Activated CD4-positive, alpha-beta T cell treated with anti-CD3 and anti-CD28 coated beads, Interleukin-2, amount 10 ng/mL, durations not matched to agents 24 days and 14 days (primary cell): ENCODE measurements at places on chromosomes 3 and 15. TPM values are rescaled to one million over a fixed set of nuclear protein-coding genes. Genes with fewer than 3 reads are reported as not detected.

DNA sequence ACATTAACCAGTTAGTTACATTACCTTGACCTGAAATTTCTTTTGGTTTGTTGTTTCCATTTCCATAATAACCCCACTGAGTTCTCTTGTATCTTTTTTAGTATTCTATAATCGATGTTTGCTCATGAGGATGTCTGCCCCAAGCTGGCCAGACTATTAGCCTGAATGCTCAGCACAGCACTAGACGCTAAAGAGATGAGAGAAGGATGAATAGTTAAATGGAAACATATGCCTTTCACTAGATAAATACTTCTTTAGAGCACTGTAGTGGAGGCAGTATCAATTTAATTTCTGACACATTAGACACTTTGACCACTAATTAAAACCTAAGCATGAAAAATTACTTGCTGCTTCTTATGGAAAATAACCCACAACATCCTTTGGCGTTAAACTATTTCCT, 654.9 kb upstream of the KCNMB2 start:
- H3K36me3 ChIP-seq = no peaks in the 10 kb centered on the region
- H3K4me1 ChIP-seq = peaks cover 12% of the 10 kb centered on the region
- DNase-seq = no peak
- no peak overlapping the region for H3K4me3 ChIP-seq
- no peak overlapping the region for H3K27ac ChIP-seq
- H3K27me3 ChIP-seq = no peaks in the 10 kb centered on the region

ITGA11 gene
- total RNA-seq = 2.1 and 3.1 TPM in 2 replicates

DNA sequence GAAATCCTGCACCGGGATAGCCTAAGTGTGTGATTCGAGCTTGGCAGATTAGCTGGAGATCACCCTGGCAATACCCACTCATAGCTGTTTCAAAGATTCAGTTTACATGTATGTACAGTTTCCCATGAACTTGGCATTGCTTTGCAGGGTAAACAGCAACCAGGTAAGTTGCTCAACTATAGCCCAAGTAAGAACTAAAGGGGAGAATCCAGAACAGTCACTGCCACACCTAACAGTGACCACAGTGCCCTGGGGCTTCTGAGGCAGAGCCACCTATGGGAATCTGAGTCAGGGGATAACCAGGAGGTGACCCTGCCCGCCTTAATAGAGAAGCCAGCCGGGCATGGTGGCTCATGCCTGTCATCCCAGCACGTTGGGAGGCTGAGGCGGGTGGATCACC, 15.9 kb downstream of the CDAN1 start:
- H3K4me3 ChIP-seq = no peak overlapping the region
- DNase-seq = no peak
- no peaks in the 10 kb centered on the region for H3K4me1 ChIP-seq
- H3K36me3 ChIP-seq = peaks cover 33% of the 10 kb centered on the region

DNA sequence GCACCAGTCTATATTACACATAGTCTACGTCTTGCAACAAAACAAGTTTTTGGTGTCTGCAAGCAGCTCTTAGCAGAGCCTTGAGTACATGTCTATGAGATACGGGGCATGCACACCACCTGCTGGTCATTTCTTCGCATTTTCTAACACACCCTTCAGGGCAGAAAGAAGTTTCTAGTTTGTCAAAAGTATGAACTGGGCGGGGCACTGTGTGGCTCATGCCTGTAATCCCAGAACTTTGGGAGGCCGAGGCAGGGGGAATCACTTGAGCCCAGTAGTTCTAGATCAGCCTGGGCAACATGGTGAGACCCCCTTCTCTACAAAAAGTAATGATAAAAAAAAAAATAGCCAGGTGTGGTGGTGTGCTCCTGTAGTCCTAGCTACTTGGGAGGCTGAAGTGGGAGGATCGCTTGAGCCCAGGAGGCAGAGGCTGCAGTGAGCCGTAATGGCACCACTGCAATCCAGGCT, 64.2 kb upstream of the ARL8B start:
- no peak overlapping the region for H3K27ac ChIP-seq
- no peaks in the 10 kb centered on the region for H3K36me3 ChIP-seq
- peak overlapping the region; percentile 29 for H3K4me3 ChIP-seq
- peak; percentile 93 for DNase-seq

SNX4 gene
- 44.4 and 45.3 TPM in 2 replicates for total RNA-seq

DNA sequence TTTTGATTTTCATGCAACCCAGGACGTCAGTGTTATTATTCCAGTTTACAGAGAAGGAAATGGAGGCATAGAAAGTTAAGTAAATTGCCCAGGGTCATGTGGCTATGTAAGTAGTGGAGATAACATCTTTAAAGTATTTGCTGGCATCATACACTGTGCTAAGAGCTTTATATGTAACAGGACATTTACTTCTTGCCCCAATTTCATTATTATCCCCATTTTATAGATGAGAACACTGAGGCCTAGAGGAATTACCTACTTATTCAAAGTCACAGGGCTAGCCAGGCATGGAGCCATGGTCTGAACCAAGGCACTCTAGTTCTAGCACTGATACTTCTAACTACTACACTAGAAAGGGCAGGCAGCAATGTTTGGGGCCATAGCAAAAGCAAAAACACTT, 107.3 kb upstream of the ANKRD28 start:
- H3K27ac ChIP-seq = no peak overlapping the region
- no peaks in the 10 kb centered on the region for H3K27me3 ChIP-seq
- no peak overlapping the region for H3K4me3 ChIP-seq
- H3K36me3 ChIP-seq = no peaks in the 10 kb centered on the region

PHLDB2 gene
- 0.45 and 0.98 TPM in 2 replicates for total RNA-seq

GRCh38 chr3:133535971-133536881, 37.3 kb upstream of the CDV3 start:
- no peaks in the 10 kb centered on the region for H3K4me1 ChIP-seq
- H3K27me3 ChIP-seq = no peaks in the 10 kb centered on the region
- H3K36me3 ChIP-seq = no peaks in the 10 kb centered on the region

DNA sequence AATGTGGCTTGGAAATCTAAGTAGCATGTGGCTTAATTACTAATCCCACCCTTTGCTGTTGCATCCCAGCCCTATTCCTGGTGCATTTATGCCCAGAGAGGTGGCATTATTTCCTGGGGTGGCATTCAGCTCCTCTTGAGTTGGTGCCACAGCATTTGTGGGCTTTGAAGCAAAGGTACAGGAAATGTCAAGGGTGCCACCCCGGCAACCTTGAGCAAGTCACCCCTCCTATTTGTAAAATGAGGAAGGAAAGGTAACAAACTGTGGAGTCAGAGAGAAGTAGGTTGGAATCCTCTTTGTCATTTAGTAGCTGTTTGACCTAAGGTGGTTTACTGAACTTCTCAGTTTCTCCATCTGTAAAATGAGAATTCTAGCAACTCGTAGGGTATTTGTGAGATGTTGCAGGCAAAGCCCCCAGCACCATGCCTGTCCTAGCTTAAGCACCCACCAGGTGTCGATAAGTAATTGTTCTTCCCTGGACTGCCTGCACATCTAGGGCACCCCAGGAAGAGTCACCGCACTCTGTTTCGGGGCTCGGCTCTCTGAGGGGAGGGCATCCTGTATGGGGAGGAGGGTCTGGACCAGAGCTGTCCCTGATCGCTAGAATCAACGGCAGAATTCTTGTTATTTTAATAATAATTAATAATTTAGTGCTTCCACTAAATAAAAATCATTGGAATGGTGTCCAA, 17.1 kb downstream of the ISG20 start:
- H3K4me3 ChIP-seq = no peak overlapping the region
- H3K4me1 ChIP-seq = peaks cover 19% of the 10 kb centered on the region
- no peak overlapping the region for H3K27ac ChIP-seq
- H3K36me3 ChIP-seq = peaks cover 25% of the 10 kb centered on the region
- no peak for DNase-seq

GRCh38 chr15:64122936-64123351, 27.2 kb downstream of the SNX1 start:
- no peaks in the 10 kb centered on the region for H3K27me3 ChIP-seq
- H3K36me3 ChIP-seq = peaks cover 53% of the 10 kb centered on the region
- H3K4me1 ChIP-seq = peaks cover 3% of the 10 kb centered on the region
- no peak for DNase-seq

HTD2 gene
- 9.7 and 11.5 TPM in 2 replicates for total RNA-seq

GRCh38 chr15:66581972-66582537, 16.3 kb upstream of the LCTL start:
- peaks cover 4% of the 10 kb centered on the region for H3K27me3 ChIP-seq
- no peaks in the 10 kb centered on the region for H3K36me3 ChIP-seq
- no peak for DNase-seq
- H3K4me1 ChIP-seq = no peaks in the 10 kb centered on the region

- no peak overlapping the region for H3K4me3 ChIP-seq
- H3K27me3 ChIP-seq = no peaks in the 10 kb centered on the region
Measured at GRCh38 chr3:47370887-47371697, 9.7 kb upstream of the PTPN23 start.

- no peaks in the 10 kb centered on the region for H3K27me3 ChIP-seq
- H3K36me3 ChIP-seq = peaks cover 3% of the 10 kb centered on the region
- no peak for DNase-seq
Measured at GRCh38 chr3:52356126-52356525, 40.0 kb downstream of the DNAH1 start.

DNA sequence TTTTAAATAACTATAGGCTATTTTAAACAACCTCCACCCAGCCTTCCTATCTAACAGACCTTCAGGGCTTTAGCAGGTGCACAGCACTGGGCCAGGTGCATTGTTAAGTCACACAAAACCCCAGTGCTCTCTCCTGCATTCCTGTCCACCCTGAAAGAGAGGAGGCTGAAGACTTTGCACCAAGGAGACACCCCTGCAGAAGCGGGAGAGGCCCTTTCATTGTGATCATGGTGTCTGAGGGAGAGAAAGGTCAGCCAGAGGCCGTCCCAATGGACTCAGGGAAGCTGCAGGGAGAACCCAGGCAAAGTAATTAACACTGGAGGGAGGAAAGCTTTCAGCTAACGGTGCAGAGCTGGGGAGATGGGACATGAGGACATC, 5.2 kb downstream of the LRIG1 start:
- no peaks in the 10 kb centered on the region for H3K27me3 ChIP-seq
- H3K27ac ChIP-seq = peak overlapping the region; percentile 72
- DNase-seq = no peak
- peaks cover 80% of the 10 kb centered on the region for H3K4me1 ChIP-seq
- peaks cover 20% of the 10 kb centered on the region for H3K36me3 ChIP-seq

- H3K36me3 ChIP-seq = no peaks in the 10 kb centered on the region
- H3K4me1 ChIP-seq = no peaks in the 10 kb centered on the region
- no peak overlapping the region for H3K27ac ChIP-seq
- DNase-seq = no peak
- H3K27me3 ChIP-seq = peaks cover 5% of the 10 kb centered on the region
Measured at GRCh38 chr3:195039180-195039843, 231.6 kb downstream of the XXYLT1 start.

GRCh38 chr3:161104561-161105551, at the start of gene B3GALNT1:
TSS of gene B3GALNT1 (minus strand) at chr3:161105349. CDS start at chr3:161086754, 18,595 bp downstream.
- H3K36me3 ChIP-seq = peaks cover 1% of the 10 kb centered on the region
- peak; percentile 79 for DNase-seq
- H3K27me3 ChIP-seq = peaks cover 20% of the 10 kb centered on the region
- H3K4me1 ChIP-seq = peaks cover 15% of the 10 kb centered on the region
- peak within 1 kb of the TSS; percentile 1 for H3K27ac ChIP-seq

ZBED2 gene
- total RNA-seq = 587 and 596 TPM in 2 replicates

DNA sequence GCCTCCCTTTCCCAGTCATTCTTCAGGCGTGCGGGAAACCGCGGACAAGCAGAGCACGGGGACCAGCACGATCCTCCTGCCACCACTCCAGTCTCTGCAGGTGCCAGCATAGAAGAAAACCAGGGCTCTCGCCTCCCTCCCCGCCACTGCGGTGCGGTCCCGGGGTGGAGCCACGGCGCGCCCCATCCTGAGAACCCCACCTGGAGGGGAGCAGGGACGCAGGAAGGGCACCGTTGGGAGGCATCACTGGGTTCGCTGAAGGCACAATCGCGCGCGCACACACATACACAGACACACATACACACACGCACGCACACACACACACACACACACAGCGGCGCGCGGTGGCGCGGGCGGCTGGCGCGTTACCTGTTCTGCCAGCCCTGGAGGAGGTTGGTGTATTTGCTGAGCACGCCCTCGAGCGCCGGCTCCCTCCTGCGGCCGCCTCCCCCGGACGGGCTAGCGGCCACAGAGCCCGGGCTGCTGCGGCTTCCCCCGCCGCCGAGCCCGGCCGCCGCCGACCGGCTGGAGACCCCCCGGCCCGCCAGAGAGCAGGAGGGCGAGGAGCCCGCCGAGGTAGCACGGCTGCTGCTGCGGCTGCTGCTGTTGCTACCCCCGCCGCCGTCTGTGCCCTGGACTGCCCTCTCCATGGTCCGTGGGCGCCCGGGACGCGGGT, 394 bp downstream of the OSBPL10 start:
- H3K27ac ChIP-seq = peak overlapping the region; percentile 68
- peaks cover 28% of the 10 kb centered on the region for H3K4me1 ChIP-seq
- peaks cover 19% of the 10 kb centered on the region for H3K27me3 ChIP-seq
- peak; percentile 84 for DNase-seq
- peaks cover 12% of the 10 kb centered on the region for H3K36me3 ChIP-seq

DNA sequence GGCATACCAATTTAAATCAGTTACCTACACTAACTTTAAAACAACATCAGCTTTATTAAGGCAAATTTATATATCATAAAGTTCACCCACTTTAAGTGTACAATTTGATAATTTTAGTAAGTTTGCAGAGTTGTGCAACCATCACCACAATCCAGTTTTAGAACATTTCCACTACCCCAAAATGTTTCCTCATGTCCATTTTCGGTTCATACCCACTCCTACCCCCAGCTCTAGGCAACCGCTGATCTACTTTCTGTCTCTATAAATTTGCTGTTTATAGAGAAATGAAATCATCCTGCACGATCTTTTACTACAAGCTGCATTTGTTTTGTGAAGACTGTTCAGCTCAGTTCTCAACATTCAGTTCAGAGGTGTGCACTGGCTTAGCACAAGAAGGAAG, 31.5 kb upstream of the FAM81A start:
- H3K4me1 ChIP-seq = peaks cover 14% of the 10 kb centered on the region
- no peak overlapping the region for H3K4me3 ChIP-seq
- H3K27me3 ChIP-seq = peaks cover 17% of the 10 kb centered on the region
- H3K27ac ChIP-seq = no peak overlapping the region
- no peak for DNase-seq

DNA sequence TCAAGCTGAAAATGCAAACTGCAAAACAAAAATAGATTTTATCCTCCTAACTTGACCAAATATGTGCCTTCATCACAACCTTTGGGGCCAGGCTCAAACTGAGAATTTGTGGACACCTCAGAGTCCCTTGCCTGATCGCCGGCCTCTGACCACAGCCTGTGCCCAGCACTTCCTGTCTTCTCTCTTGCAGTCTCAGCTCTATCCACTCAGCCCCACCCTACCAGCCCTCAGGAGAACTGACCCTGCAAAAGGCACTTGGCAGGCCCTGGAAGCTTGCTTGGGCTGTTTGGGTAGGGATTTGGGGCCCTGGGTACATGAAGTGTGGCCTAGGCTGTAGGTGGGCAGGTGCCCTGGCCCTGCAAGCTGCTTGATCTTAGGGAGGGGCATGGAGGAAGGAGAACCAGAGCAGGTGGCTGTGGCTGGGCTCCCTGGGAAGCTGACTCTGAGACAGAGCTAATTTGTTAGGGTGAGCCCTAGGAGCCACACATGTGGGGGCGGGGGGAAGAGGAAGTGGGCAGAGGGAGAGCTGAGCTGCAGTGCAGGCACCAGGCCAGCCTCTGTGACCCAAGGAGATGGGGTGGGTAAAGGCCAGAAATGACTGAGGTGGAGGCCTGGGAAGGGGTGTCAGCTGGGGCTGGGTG, 8.6 kb downstream of the CLEC3B start:
- H3K4me3 ChIP-seq = peak overlapping the region; percentile 41
- peaks cover 21% of the 10 kb centered on the region for H3K4me1 ChIP-seq
- H3K27ac ChIP-seq = peak overlapping the region; percentile 46
- peaks cover 26% of the 10 kb centered on the region for H3K27me3 ChIP-seq
- H3K36me3 ChIP-seq = no peaks in the 10 kb centered on the region

- DNase-seq = no peak
- H3K36me3 ChIP-seq = peaks cover 37% of the 10 kb centered on the region
- no peak overlapping the region for H3K4me3 ChIP-seq
Measured at GRCh38 chr15:99634576-99634975, 68.8 kb downstream of the MEF2A start.
